Skeletal muscle cell (primary cell): ENCODE measurements at places on chromosomes 3 and 15.

DNA sequence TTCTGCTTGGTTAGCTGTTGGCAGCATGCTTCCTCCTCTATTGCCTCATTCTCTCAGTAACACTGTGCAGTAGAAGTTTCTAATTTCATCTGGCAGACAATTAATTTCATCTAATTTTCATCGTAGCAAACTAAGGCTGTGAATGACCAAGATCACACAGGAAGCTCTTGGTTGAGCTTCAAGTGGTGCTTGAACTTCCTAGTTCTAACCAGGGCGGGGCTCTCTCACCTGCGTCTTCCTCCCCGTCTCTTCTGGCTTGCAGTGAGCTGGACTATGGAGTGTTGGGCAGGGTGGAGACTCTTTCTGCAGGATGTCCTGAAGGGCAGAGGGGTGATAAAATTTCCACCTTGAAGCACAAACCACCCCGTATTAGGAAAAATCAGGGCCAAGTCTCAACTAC, 2.0 kb upstream of the IL16 start:
- no peak for DNase-seq

- DNase-seq: no peak
These were observed 344.3 kb downstream of the EDEM1 start for GRCh38 chr3:5531741-5532290.

DNA sequence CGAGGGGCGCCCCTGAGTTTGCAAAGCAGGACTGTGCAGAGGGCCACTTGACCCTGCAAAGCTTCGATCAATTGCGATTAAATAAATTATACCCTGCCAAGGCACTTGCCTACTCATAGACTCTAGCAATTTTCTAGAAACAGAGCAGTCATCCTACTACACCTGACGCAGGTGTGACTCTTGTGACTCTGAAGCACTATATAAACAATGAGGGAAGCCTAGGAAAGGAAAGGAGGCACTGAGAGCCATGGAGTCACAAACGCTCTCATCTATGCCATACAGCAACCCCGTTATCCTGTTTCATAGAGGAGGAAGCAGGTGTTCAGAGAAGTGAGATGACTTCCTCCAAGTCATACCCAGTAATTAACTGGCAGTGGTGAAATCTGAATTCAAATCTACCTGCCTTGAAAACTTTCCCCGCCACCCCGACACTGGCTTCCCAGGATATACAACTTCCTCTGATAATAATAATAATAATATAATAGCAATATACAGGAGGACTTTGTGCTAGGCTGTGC, 14.4 kb downstream of the ARHGEF3 start:
- no peak for DNase-seq

DNA sequence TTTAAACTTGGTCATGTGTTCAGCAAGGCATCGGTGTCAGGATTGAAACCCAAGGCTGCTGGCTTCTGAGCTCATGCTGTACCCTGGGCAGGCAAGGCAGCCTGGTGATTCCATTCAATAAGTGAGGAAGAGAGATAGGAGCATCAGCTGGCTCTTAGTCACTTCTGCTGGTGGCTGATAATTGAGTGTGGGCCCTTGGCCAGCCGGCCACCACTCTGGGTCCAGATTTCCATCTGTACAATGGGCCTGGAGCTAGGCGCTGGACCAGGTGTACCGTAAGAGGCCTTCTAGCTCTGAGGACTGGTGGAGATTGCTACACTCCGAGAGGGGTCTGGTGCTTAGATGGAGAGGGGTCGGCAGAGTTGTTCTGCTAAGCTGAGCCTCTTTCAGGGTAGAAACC, 4.3 kb downstream of the CD276 start:
- no peak for DNase-seq

GRCh38 chr3:157087373-157087772, 72.6 kb downstream of the CCNL1 start:
- no peak for DNase-seq

DNA sequence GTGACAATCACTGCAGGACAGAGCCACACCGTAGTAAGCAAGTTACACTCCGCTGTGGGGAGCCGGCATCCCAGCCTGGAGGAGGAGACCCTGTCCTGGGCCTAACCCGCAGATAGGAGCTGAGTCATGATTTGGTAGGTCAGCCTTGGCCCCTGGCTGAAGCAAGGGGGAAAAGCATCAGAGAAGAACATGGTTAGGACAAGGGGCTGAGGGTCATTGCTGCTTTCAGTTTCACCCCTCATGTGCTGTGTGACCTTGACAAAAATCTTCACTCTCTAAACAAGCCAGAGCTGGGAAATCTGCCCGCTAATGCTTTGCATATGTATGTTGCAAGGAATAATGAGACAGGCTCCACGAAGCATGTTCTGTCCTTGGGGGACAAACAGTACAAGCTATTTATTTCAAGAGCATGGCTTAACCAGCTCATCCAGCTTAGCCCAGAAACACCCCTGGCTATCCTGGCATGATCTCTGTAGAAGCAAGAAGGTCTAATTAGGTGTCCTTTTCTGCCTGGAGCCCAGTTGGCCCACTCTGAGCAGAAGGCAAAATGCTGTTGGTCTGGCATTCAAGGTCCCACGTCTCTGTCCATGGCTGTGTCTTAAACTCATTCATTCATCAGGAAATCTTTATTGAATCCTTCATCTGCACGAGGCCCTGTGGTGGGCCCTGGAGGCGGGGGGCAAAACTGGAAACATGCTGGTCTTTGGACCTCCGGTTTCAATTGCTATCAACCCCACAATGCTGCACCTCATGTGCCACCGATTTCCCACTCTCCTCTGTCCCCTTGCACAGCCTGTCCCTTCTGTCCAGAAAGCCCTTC, 221.3 kb upstream of the LYSMD4 start:
- DNase-seq: no peak

GRCh38 chr3:186825294-186825821, 17.2 kb upstream of the ADIPOQ start:
- peak; percentile 47 for DNase-seq

- DNase-seq: peak; percentile 73
These were observed 204.7 kb upstream of the MCTP2 start for GRCh38 chr15:94026458-94027304.

DNA sequence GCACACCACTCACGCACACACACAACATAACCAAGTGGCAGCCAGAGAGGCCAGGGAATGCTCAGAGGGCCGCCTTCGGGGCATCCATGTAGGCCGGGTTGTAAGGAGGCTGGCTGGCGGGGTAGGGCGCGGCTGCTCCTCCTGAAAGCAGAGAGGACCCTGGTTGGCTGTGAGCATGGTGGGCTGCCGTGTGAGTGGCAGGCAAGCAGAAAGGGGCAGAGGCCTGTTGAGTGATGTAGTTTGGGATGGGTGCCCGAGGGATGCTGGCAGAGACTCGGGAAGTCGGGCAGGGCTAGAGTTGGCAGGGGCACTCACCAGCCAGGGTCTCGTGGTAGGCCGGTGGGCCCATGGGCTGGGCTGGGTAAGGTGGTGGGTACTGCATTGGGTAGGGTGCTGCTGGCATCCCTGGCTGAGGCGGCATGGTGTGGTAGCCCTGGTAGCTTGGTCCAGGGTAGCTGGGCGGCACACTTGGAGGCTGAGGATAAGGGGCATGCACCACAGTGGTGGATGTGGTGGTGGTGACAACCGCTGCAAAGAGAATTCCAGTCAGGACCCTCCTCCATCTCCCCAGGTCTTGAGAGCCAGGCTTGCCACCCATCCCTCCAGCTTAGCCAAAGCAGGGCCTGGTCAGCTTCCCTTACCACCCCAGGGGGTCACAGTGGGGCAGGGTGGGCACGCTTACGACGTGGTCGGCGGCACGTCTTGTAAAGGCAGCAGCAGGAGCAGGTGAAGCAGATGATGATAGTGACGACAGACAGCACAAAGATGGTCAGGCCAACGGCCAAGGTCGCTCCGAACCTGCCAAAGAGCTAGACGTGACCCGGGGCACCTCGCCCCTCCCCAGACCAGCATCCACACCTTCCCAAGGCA, 22.7 kb downstream of the ATRIP start:
- DNase-seq: no peak

- no peak for DNase-seq
These were observed 90.0 kb downstream of the FBLN2 start for GRCh38 chr3:13638927-13639326.

DNA sequence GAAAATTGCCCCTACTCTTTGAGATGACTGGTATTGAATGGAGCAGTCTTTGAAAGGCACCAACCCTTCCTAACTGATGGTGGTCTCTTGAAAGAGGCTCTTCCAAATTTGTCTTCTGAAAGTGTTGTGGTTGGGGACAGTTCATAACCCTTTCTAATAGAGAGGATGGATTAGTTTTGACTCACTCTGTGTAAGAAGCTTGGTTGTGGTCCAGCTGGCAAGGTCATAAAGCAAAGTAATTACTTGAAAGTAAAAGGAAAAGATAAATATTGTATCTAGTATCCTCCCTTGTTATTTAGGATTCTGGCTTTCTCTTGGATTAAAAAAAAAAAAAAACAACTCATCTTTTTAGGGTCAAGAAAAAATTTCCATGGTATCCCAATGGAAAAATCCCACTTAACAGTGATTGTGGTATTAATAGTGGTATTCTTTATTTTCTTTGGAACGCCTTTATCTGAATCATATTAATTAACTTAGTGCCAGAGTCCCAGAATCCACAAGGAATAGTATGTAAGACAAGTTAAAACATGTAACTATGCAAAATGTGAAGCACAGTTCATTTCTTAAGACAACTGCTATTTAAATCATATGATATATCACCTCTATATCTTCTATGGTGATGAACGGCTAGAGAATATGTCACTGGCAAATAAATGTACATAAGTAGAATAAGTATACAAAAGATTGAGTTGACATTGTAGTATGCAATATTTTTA, 469.3 kb upstream of the CDIN1 start:
- peak; percentile 39 for DNase-seq

- DNase-seq: no peak
These were observed 80.1 kb downstream of the MYO1E start for GRCh38 chr15:59292442-59293151.

DNA sequence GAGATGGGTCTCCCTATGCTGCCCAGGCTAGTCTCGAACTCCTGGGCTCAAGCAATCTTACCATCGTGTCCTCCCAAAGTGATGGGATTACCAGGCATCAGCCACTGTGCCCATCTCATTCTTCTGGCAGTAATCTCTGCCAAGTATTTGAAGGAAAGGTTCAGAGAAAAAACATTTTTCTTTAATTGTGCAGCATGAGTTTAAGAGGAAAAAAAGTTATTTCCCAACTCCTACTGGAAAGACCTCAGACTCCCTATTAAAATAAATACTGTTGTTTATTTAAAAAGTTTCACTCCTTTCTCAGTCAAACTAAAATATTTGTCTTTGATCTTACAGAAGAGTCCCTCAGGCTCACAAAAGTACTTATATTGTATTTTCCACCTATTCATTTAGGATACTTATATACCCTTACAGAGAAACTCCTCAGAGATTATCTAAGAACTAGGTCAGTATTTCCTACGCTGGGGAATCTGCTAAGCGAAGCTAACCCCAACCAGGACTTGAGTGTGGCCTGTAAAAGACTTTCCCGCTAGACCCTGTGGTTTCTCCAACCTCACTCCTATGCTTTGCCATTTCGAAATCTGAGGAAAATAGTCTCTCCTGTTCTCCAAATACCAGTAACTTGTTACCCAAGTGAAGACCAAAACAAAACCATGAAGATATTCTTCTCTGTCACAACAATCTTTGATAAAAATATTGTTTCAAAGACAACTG, 28.7 kb downstream of the WWTR1 start:
- DNase-seq: peak; percentile 56

DNA sequence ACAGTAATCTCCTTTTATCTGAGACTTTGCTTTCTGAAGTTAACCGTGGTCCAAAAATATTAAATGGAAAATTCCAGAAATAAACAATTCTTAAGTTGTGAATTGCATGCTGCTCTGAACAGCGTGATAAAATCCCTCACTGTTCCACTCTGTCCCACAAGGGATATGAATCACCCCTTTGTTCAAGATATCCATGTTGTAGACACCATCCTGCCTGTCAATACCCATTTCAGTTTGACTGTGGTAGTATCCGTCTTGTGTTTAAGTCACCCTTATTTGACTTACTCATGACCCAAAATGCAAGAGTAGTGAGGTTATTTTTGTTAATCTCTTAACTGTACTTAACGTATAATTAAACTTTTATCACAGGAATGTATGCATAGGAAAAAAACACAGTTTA, 435.0 kb downstream of the SHQ1 start:
- no peak for DNase-seq

- DNase-seq: no peak
These were observed 817 bp downstream of the CLK3 start for GRCh38 chr15:74616366-74616939.

DNA sequence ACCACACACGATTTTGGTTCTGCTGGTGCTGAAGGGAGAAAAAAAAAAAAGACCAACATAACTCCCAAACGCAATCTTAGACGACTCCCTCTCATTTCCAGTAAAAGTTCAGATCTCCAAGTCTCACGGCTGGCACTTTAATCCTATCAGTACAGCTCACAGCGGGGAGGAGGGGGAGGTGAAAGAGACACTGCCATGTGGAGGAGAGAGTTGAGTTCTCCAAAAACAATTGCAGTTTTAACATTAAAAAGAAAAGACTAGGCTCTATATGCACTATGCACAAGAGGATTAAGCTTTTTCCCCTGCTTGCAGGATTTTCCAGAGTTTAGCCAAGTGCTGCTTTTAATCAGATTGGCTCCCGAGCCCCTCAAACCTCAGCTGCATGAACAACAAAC, 16.8 kb downstream of the BMF start:
- no peak for DNase-seq

GRCh38 chr15:88701561-88702095, 62.8 kb downstream of the ISG20 start:
- DNase-seq: no peak

- DNase-seq: no peak
These were observed 2.5 kb upstream of the EID1 start for GRCh38 chr15:48875241-48875960.

GRCh38 chr15:77483425-77484140, 62.9 kb downstream of the HMG20A start:
- DNase-seq: no peak

DNA sequence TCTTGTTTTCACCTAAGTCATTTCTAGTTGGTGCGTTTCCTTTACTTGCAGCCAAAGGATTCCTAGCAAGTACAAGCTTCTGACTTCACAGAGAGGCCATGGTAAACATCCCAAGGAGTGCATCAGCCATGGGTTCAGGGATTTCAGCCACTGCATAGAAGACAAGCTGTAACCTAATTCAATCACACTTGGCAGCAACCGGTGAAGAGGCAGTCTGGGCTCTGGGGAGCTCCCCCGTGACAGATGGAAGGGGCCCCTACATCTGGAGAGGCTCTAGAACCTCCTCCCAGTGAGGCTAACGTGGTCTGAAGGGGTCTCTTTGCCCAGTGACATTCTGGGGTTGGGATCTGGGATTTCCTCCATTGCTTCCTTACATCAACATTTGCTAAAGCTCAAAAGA, 8.4 kb upstream of the SNRPA1 start:
- no peak for DNase-seq

- DNase-seq: no peak
These were observed 849 bp downstream of the RRP9 start for GRCh38 chr3:51940648-51941462.

- DNase-seq: no peak
These were observed 60.6 kb upstream of the GATA2 start for GRCh38 chr3:128553560-128553959.

DNA sequence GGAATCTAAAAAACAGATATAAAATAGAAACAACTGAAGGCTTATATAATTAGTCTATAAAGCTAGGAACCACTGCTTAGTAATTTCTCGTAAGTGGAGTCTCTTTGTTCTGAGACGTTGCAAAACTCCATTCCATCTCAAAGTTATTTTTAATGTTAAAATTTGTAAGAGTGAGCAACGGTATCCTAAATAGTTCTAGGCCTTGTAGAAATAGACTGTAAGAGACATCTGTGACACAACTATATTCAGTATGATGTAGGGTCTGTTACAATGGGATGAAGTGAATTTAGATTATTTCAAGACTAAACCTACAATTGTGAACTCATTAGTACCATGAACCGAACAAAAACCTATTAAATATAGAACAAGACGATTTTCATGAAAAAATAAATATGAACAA, 57.2 kb downstream of the UBE3A start:
- no peak for DNase-seq
